ENCODE measurements at places on chromosomes 11 and 22.

DNA sequence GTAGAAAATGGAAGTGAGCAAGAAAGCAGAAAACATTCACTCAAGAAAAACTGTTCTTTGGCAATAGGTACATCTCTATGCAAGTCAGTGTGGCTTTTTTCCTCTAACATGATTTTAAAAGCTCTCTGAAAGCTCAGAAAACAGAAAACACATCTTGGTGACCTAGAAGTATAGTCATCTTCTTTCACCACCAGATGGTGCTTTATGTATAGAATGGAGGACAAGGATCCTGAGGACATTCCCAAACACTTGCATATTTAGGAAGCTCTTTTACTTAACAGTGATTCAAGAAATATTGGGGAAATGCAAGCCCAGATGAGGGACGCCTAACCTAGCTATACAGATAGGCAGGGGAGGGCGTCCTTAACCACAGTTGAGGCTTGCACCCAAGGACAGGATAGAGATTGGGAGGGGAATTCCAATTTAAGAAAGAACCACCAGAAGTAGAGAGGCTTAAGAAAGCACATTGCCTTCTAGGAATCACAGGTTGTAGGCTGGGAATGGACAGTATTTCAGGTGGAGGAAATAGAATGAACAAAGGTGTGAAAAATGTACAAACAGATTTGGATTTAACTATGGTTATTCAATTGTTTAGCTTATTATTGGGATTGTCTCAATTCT lies 13.8 kb upstream of the CCDC81 start:
- peak; percentile 34 for DNase-seq

GRCh38 chr22:28395920-28396753 lies 283.5 kb downstream of the TTC28 start:
- no peak for DNase-seq

- DNase-seq, result peak; percentile 79
These were observed 11.1 kb downstream of the NAV2 start for GRCh38 chr11:19723572-19724342.

DNA sequence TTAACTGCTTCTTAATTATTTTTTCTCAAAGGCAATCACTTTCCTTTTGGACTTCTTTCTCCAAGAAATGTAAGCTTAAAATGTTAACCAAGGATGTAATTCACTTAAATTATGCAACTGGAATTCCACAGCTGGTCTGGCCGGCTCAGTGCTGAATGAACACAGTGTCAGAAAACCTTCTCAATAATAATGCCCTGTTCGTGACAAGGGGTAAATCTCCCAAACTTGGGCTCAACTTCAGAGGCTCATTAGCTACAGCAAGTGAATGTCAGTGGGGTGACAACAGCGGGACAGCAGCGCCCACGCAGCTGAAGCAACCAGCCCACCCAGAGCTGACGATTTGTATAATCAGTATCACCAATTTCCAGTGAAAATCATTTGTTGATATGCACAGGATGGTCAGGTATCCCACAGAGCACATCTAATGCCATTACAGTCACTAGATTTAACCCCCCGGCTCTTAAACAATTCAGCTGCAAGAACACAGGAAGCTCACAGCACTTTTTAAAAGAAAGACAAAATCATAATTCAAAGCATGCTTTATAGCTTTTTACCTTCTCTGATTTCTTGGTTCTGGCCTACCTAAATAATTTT lies 704.8 kb downstream of the DLG2 start:
- DNase-seq, result no peak

GRCh38 chr22:44286646-44287045 lies 26.1 kb downstream of the SHISAL1 start:
- no peak for DNase-seq

- DNase-seq, result no peak
These were observed 77.8 kb upstream of the CADM1 start for GRCh38 chr11:115581871-115582639.

DNA sequence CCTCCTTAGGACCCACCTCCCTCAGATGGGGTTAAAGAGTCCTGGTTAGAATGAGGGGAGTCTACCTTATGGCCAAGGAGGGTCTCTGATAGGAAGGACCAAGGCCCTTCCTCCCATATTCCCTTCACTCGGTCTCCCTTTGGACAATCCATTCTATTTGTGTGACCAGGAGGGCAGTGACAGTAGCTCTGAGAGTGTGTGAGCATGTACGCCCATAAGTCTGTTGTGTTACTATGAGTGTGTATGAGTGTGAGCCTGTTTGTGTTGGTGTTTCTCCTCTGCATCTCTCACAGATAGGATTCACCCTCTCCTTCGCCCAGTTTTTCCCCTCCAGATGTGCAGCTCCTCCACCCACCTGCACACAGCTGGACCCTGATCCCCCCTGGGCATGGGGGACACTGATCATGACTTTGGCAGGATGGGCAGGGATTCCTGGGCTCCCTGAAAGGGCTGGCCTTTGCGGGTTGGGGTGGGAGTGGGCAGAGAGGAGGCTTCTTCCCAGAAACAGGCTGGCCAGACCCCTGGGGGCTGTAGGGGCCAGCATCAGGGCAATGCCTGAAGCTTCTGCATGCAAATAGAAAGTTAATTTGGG lies 14.5 kb downstream of the PHLDB1 start:
- no peak for DNase-seq

- no peak for DNase-seq
These were observed 76.9 kb upstream of the ANO1 start for GRCh38 chr11:70001246-70001645.

- DNase-seq, result no peak
These were observed 52.2 kb downstream of the HORMAD2 start for GRCh38 chr22:30132290-30132996.

GRCh38 chr11:33515347-33515746 lies 185.3 kb downstream of the C11orf91 start:
- DNase-seq, result no peak

DNA sequence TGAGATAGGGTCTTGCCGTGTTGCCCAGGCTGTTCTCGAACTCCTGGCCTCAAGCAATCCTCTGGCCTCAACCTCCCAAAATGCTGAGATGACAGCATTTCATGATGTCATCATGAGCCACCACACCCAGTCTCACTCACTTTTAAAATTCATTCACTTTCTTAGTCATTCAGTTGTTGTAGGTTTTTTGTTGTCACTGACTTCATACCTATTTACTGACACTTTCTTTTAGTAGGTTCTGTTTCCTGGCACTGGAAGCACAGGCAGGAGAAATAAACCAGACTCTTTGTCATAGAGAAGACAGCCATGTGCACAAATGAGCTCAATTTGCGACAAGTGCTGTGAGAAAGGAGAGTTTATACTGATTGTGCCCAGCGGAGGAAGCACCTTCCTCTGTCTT lies 10.5 kb downstream of the ART5 start:
- DNase-seq, result no peak

DNA sequence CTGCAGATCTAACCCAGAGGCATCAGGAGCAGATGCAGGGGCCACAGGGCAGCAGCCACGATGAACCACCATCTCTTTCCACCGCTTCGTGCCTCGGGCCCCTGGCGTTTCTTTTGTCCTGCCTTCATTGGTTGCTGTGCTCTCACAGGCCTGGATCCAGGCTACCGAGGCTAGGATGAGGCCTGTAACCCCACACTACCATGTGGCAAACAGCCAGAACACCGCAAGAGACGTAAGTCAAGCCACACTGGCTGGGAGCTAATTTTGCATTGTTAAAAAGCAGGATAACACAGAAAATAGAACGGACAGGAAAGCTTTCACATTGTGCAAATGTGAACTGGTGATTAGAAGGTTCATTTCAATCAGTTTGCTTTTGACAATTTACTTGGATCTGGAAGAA lies 15.7 kb upstream of the ARFGAP3 start:
- DNase-seq, result no peak

GRCh38 chr11:111513240-111513605 lies 1.0 kb upstream of the BTG4 start:
- DNase-seq, result no peak

- DNase-seq, result no peak
These were observed 55.4 kb downstream of the PLEKHA7 start for GRCh38 chr11:16958833-16959232.

GRCh38 chr22:31933816-31934482 lies 10.4 kb upstream of the YWHAH start:
- DNase-seq, result no peak

DNA sequence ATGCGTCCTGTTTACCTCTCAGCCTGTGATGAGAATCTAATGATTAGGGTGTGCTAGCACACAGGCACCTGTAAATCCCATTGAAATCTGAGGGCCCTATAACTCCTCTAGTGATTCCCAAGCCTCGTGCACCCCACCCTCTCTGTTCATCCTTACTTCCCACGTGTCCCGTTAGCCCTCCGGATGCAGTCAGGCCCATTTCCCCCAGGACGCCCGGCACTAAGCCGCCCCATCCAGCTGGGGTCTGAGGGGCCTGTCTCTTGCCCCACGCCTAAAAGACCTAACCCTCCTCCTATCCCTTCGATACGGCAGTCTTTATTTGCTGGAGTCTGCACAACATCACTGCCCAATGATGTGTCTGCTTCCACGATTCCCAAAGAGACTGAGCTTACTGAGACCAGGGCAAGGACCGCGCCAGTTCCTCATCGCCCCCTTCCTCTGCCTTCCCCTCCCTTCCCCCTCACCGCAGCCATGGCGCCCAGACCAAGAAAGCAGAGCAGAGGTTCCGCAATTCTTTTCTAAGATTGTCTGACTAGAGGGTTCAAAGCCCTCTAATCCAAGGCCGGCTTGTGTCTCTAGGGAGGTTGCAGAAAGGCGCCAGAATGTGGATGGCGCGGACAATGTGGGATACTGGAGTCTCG lies 1.1 kb upstream of the FADS2 start:
- no peak for DNase-seq

DNA sequence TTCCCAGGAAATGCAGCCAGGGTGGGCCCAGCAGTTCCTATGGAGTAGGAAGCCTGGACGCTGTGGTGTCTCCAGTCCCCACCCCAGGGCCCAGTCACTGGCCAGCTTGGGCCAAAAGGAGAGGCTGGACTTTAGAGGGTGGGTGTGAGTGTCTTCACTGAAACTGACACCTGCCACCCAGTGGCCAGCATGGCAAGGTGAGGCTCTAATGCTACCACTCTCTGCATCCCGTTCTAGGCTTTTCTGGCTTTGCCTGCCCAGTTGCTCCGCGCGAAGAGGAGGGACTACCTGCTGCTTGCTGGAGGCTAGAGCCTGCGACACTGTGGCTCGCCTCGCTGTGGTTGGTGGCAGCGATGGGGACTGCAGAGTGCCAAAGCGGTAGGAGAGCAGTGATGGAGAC lies 35.4 kb downstream of the C22orf42 start:
- no peak for DNase-seq

DNA sequence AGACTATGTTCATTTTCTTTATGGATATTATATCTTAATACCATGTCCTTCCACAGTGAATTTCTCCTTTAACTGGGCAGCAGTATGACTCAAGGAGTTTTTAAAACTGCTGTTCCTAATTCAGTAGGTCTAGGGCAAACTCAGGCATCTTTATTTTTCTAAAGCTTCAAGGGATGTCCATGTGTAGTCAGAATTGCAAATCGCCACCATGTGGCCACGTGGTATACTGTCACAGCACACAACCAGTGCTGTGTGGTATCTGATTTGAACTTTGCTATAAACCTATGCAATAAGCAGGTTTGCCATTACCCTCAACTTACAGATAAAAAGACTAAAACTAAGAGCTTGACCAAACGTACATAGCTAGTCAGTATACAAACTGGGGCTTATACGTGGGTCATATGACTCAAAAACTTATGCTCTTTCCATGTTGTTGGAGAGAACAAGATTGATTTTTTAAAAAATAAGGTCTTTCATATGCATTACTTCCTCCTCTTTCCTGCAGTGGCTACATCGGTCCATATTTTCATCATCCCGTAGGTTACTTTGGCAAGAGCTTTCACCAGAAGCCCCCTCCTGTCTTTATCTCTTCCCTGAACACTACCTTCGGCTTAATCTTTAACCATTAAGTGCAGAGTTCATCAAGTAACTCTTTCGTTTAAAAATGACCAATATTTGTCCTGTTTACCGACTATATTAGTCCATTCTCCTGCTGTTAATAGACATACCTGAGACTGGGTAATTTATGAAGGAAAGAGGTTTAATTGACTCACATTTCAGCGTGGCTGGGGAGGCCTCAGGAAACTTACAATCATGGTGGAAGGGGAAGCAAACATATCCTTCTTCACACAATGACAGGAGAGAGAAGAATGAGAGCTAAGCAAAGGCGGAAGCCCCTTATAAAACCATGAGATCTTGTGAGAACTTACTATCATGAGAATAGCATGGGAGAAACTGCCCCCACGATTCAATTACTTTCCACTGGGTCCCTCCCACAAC lies 8.0 kb upstream of the HTATIP2 start:
- DNase-seq, result no peak

DNA sequence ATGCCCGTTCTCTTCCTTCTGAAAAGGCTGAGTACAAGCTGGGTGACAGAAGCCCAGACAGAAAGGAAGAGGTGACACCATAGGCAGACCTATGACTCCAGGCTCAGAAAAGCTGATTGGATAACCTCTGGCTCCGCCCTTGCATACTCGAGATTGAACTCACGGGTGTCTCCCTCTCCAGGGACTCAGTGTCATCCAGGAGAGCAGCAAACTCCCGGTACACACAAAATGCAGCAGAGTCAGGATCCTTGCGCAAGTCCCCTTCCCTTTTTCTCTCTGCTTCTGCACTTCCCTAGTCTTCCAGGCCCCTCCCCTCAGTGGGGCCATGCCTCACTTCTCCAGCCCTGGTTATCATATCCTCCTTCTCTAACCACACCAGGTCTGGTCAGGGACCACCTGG lies 9.8 kb downstream of the SCN4B start:
- no peak for DNase-seq

GRCh38 chr22:31103111-31103510 lies 4.3 kb downstream of the SELENOM start:
- no peak for DNase-seq

DNA sequence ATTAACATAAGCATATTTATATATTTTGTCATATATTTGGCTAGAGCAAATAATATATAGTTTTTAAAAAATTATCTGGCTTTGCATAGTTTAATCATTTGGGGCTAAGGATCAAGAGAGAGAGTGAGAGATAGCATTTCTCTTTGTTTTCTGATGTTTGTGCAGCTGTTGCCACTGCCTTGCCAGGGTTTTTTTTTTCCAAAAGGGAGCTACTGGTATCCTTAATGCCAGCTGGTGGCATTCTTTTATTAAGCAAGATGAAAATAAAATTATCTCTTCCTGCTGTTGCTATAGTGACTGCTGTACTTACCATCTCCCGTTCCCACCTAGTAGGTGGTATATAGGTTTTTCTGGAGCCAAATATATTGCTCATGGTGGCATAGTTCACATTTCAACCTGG lies 793.3 kb upstream of the ARHGAP42 start:
- DNase-seq, result no peak

GRCh38 chr11:2287091-2287490 lies 14.6 kb downstream of the C11orf21 start:
- DNase-seq, result no peak

All from NCI-H446 treated with DMSO at 0.1 percent for 48 hours (cell line).